Fibroblast of skin of left quadriceps (primary cell): ENCODE measurements at places on chromosomes 5 and 9.

- DNase-seq, result no peak
These were observed 2.7 kb downstream of the SYNPO start for GRCh38 chr5:150642991-150643710.

GRCh38 chr5:16160706-16161105 is 18.9 kb downstream of the MARCHF11 start:
- peak; percentile 8 for DNase-seq

GRCh38 chr5:31645420-31646081 is 6.6 kb downstream of the PDZD2 start:
- no peak for DNase-seq

GRCh38 chr5:107639990-107640389 is 30.7 kb downstream of the EFNA5 start:
- no peak for DNase-seq

DNA sequence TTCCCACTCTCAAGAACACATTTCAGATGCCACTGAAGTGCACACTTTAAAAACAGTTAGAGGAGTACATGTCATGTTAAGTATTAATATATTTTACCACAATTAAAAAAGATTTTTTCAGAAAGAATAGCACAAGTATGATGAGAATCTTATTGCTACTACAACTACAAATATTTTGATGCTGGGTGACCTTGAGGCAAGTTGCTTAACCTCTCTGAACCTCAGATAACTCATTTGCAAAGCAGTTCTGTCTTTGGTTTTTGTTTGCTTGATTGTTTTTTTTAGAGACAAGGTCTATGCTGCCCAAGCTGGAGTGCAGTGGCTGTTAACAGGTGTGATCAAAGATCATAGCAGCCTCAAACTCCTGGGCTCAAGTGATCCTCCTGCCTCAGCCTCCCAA is 13.7 kb upstream of the EBF1 start:
- no peak for DNase-seq

DNA sequence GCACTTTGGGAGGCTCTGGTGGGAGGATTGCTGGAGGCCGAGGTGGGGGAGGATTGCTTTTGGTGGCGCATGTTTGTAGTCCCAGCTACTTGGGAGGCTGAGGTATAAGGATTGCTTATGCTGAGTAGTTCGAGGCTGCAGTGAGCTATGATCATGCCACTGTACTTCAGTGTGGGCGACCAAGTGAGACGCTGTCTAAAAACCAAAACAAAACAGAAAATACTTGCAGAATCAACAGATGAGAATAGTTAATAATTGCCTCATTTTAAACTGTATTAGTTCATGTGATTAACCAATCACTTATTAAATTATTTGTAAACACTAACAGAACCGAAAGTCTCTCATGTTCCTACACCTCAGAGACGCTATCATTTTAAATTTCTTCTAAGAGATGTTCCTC is 118.1 kb downstream of the CCDC171 start:
- DNase-seq, result no peak

DNA sequence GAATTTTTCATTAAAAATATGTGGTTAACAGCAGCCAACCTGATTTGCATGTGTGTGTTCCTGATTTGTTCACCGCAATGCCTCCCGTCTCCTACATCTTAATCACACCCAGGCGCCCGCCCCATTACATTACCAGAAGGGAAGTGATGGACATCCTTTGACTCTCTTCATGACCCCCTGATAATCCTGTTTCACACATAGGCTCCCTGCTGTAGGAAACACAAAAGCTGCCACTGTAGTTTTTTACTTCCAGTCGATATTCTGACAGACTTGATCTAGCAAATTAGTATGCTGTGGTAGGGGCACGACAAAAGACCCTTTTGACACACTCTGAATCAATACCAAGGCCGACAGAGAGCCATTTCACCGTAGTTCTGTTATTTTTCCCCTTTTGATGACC is 287.8 kb upstream of the ISL1 start:
- DNase-seq, result no peak

- no peak for DNase-seq
These were observed 466.9 kb downstream of the DMRTA1 start for GRCh38 chr9:22913518-22913917.

DNA sequence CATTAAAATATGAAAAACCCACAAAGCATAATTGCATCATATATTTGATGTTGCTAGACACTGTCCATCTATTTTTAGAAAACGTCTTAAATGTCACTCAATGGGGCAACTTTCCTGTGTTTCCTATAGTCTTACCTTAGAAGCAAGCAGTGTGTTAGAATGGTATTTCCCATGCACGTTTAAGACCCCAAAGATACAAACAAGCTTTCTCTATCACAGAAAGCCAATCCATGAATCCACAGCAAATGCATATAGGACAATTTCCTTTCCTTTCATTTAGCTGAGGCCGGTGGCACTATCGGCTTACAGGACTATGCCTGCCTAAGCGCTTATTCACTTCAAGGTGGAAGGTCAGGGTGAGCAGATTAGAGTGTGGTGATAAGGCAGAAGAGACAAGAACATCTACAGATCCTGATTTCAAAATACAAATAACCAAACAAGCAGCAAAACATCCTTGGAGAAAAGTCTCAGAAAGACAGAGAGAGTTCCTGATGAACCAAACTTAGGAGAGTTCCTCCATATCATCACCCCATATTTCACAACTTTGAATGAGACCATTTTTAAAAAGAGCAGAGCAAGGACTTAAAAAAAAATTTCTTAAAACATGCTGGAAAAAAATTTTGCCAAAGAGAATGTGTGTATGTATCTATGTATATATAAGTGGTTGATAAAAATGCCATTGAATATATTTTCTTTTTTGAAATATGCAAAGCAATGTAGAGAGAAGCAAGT is 57.2 kb downstream of the MEF2C start:
- no peak for DNase-seq

GRCh38 chr5:126369995-126370731 is 53.0 kb upstream of the GRAMD2B start:
- no peak for DNase-seq

GRCh38 chr5:14143546-14143840 is 351 bp downstream of the TRIO start:
- no peak for DNase-seq

- DNase-seq, result no peak
These were observed 563 bp downstream of the SNAPC4 start for GRCh38 chr9:136399176-136400037.

DNA sequence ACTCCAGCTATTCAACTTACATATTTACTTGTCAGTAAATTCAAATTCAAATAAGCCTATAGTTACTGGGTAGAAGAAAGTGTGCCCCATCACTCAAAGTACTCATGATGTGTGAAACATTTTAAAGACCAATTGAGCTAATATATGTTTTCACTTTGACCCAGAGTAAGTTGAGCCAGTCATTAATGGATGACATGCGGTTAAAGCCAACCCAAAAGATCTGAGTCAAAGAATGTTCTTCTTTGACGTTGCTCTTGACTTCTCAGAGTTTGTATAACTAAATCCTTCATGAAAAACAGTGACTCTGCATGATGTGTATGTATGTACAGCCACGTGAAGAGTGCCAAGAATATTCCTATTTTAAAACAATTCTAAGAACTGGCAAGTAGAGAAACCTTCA is 237.4 kb downstream of the NR2F1-AS1 start:
- no peak for DNase-seq

DNA sequence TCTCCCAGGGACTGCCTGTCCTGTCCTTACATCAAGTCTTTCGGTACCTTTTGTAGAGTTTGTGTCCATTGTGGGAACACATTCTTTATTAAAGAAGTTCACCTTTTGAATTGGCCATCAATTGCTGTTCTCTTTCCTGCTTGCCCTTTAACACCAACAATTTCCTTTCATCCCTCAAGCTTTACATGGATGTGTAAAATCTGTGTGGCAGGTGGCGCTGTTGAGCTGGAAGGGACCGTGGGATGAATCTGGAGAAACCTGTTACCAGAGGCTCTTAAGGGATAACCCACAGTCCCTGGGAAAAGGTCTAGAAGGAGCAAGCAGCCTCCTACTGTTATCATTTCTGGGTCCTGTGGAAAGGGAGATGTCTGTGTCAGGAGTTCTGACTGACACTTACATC is 7.9 kb upstream of the ZFP62 start:
- peak; percentile 26 for DNase-seq

GRCh38 chr5:120436996-120437395 is 27.1 kb upstream of the PRR16 start:
- DNase-seq, result no peak

DNA sequence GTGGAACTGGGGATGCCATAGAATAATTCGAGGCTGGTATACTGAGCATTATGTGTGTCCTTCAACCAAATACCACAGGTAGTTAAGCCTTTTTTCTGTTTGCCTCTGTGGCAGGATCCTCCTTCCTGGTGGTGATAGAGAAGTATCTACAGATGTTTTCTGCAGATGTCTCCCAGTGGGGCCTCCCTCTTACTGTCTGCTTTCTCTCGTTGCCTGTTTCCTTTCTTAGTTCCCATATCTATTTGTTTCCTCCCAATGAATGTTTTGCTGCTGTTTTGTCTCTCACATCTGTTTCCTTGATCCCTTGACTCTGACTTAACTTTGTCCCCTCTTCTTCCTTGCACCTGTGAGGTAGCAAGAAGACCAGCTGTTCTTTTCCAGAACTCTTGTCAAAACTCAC is 130.9 kb upstream of the NUDT12 start:
- DNase-seq, result no peak

- no peak for DNase-seq
These were observed 58.1 kb downstream of the NNT start for GRCh38 chr5:43661102-43661501.

DNA sequence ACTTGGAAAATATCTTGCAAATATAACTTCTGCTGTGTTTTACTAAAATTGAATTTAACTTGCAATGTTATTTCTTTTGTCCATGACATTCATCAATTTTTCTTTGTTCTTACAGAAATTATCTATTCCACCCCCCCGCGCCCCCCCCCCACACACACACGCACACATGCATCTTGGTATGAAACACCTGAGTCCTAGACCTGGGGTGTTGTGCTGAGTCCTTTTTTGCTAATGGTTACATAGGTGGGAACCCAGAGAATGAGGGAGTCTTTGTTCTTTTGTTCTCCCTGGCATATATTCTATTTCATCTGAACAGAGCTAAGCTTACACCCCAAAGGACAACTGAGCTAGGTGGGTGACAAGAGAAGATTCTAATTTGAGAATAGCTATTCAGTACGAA is 308.9 kb downstream of the CWC27 start:
- no peak for DNase-seq

DNA sequence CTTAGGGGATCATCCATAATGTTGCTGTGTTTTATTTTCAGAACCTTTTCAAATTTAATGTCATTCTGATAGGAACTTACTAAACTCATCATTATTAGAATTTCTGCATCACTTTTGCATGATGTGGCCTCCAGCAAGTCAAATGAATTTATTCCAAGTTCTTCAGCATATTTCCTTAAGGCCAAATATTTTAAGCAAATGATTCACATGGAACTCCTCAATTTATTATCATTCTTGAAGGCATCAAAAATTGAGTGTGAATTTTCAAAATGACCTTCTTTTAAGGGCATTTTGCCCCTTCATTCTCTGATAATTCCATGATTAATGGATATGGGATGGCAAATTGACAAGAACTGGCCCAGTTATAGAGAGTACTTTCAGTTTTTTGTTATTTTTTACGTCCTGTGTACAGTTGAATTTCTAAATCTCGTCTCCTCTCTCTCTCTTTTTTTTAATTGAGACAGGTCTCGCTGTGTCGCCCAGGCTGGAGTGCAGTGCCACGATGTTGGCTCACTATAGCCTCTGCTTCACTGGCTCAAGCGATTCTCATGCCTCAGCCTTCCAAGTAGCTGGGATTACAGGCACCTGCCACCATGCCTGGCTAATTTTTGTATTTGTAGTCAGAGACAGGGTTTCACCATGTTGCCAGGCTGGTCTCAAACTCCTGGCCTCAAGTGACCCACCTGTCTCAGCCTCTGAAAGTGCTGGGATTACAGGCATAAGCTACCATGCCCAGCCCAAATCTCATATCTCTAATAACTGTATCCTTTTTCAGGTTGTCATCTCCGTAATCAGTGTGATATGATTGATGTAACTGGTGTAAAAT is 29.1 kb downstream of the GPR21 start:
- no peak for DNase-seq

- DNase-seq, result peak; percentile 85
These were observed 27.6 kb downstream of the IL7R start for GRCh38 chr5:35884191-35884769.

GRCh38 chr5:163505049-163505367 is 411 bp upstream of the MAT2B start:
- no peak for DNase-seq

GRCh38 chr5:129372025-129372424 is 88.1 kb upstream of the ADAMTS19 start:
- no peak for DNase-seq

DNA sequence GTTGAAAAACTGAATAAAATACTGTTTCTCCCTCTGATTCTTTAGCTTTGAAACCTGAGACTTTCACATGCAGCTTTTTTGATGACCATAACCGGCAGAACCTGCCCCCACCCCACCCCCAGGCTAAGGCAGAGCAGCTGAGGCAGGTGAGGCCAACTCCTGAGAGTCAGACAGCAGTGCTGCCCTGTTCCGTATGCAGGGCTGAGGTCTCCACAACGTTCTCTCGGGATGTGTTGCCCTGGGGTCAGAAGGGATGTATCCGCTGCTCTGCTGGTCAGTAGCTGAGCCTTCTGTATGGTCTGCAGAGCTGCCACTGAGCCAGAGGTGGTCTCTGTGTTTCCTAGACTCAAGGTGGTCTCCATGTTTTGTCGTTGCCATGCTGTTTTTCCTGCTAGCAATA is 190.5 kb downstream of the AOPEP start:
- no peak for DNase-seq

GRCh38 chr5:173497685-173498084 is 118.8 kb downstream of the BOD1 start:
- no peak for DNase-seq

GRCh38 chr5:31078956-31079355 is 114.5 kb upstream of the CDH6 start:
- no peak for DNase-seq

- peak; percentile 48 for DNase-seq
These were observed 439.9 kb upstream of the KLF4 start for GRCh38 chr9:107929443-107929842.

GRCh38 chr5:78275998-78276543 is 18.4 kb downstream of the AP3B1 start:
- no peak for DNase-seq

DNA sequence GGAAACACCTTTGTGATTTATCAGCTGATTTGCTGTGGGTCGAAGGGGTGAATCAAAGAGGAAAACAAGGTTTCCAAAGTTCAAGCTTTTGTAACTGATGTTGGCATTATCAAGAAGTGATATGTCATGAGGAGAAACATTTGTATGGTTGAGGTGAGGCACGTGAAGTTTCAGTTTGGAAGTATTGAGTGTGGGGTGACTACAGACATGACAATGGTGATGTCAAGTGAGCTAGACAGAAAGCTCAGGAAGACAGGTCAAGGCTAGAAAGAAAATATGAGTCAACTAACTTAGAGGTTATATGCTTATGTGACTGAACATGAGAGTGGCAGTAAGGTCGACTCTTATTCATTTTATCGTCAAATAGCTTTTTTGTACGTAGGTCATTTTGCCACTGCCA is 99.1 kb downstream of the RAB3C start:
- no peak for DNase-seq

- DNase-seq, result no peak
These were observed 386.3 kb downstream of the DIRAS2 start for GRCh38 chr9:90256345-90256744.
